ENCODE measurements at places on chromosomes 3 and 15.

DNA sequence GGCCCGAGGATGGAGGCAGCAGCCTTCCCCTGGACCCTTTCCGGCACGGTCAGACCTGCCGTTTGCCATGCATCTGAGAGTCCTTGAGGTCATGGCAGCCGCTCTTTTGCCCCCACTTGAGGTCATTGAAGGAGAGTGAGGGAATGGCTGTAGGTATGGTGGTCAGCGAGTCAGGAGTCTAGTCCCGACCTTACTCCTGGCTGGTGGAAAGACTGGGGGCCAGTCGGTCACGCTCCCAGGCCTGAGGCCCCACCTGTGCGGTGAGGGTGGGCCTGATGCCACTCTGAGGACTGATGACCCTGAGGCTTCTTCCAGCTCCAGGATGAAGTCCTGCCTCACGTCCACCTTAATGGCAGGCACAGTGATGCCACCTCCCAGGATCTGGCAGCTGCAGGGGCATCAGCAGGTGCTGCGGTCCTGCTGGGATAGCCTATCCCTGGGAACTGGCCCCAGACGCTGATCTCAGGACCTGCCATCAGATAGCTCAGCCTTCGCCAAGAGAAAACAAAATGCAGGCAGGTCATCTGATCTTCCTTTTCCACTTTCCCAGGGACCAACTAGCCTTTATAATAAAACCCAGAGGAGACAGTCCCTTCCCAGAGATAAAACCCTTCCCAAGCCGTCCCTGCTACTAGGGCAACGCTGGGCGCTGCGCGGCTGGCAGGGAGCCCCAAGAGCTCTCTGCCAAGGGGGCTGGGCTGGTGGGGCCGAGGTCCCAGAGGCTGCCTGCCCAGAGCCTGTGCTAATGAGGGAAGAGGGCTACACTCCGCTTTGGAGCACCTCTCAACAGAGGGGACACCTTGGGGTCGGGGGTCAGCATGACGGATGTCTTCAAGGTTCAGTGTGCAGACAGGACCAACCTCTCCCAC, 42.2 kb downstream of the TM2D3 start:
- DNase-seq = no peak

DNA sequence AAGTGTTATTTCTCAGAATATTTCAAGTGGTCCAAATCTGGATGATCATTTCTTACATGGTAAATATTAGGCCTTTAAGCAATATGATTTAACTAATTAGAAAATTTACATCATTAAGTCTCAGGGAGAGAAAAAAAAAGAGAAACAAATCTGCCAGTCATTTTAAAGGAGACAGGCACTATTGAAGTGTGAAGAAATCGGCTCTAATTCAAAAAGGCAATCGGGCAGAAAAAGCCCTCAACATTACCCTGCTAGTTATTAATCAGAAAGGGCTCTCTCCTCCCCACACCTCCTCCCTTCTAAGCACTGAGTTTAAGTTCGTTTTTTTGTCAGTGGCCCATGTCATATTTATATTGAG, 215.9 kb downstream of the MEIS2 start:
- no peak for DNase-seq

- DNase-seq = no peak
Observed at GRCh38 chr3:107916171-107916570, 174.7 kb downstream of the CD47 start.

GRCh38 chr3:150069154-150069527, 98.4 kb upstream of the PFN2 start:
- no peak for DNase-seq

GRCh38 chr15:86231864-86232721, 152.4 kb downstream of the AGBL1 start:
- DNase-seq = no peak

- DNase-seq = no peak
Observed at GRCh38 chr3:107992976-107993684, 97.7 kb downstream of the CD47 start.

DNA sequence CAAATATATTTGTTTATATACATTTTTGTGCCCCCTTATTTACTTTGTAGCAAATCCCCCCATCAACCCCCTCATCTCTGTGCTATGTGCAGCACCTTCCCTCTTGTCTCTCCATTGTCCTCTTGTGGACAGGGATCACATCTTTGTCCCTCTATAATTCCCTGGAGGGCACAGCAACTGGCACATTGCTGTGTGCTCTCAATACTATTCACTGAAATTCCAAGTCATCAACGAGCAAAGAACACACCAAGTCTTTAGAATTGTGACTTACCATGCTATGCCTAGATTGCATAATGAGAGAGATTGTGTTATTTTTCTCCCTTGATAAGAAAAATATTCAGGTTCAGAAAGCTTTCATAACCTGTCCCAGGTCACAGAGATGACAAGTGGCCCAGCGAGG, 54.6 kb upstream of the ACAN start:
- no peak for DNase-seq

DNA sequence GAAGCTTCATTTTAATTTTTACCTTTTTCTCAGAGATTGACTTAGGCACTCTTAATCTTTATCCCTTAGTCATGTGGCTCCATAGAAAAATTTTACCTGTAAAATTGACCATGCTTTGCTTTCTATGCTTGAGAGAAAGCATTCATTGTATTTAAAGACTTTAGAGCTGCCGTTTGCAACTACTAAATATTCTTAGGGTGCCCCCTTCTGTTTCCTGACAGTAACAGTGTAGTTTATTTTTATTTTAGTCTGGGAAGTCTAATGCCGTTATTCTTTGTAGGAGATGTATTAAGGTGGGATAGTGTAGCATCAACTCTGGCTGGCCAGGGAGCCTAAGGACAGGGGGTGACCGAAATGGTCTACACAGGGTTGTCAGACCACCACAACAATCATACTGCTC, 84.5 kb upstream of the SYNPR start:
- no peak for DNase-seq

GRCh38 chr3:12871404-12871983, 30.1 kb upstream of the RPL32 start:
- no peak for DNase-seq

GRCh38 chr3:51968883-51969678, 1.8 kb upstream of the PCBP4 start:
- no peak for DNase-seq

DNA sequence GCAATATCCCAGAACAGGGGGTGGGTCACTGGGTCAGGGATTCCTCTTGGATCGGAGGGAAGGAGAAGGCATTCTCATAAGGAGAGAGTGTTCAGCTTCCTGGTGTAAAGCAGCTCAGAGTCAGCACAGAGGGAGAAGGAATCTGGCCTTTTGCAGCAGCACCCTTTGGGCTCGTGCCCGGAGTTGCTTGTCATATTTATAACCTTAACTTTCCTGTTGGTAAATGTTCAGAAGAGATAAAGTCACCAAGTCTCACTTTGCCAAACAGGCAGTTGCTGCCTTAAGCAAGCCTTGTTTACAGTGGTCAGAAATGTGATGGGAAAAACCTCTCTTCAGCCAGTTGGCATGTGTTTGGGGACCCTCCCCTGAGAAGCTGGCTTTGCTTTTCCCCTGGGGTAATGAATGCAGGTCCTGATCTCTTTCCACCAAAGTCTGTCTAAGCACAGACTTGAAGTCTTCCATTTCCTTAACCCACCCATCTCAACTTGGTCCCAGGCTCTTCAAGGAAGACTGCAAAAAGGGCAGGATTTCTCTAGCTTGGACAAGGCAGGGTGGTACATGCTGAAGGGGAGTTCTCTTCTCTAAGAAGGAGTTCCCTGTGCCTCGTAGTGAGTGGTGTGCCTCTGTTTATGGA, 206.9 kb upstream of the BHLHE40 start:
- no peak for DNase-seq

GRCh38 chr3:162938083-162938482, 1441.5 kb downstream of the OTOL1 start:
- DNase-seq = no peak

GRCh38 chr3:48128774-48129173, 59.4 kb downstream of the CDC25A start:
- no peak for DNase-seq

DNA sequence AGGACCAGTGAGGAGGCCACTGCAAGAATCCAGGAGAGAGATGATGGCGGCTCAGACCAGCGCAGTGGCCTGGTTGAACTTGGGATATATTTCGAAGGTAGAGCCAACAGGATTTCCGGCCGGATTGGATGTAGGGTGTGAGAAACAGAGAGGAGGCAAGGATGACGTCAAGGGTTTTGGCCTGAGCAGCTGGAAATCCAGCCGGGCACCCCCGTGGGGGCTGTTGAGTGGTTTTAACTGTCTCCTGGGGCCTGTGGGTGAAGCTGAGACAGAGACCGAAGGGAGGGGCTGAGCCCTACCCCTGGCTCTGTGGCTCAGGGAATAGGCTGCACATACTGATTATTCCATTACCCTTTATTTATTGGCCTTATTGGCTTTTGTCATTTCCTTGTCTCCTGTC, 45.7 kb downstream of the EXOG start:
- DNase-seq = no peak

GRCh38 chr3:134392336-134392983, 18.2 kb upstream of the AMOTL2 start:
- DNase-seq = no peak
